ENCODE measurements at places on chromosomes 3 and 15.

DNA sequence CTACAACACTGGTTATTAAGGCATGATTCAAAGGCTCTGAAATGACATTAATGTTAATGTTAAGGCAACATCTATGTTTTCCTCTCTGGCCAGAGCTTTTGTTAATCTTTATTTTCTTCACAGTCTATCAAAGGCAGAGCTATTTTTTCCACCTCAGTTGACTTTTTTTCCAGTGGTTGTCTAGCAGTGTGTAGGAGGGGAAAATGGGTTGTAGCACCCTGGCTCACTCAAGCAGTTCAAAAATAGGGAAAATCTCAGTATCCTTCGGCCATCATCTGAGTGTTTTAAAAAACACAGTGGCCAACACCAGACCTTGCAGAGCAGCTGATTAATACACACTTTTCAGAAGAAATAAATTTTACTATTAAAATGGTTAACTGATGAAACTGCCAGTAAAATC is 21.4 kb downstream of the CBLB start:
- DNase-seq: no peak

DNA sequence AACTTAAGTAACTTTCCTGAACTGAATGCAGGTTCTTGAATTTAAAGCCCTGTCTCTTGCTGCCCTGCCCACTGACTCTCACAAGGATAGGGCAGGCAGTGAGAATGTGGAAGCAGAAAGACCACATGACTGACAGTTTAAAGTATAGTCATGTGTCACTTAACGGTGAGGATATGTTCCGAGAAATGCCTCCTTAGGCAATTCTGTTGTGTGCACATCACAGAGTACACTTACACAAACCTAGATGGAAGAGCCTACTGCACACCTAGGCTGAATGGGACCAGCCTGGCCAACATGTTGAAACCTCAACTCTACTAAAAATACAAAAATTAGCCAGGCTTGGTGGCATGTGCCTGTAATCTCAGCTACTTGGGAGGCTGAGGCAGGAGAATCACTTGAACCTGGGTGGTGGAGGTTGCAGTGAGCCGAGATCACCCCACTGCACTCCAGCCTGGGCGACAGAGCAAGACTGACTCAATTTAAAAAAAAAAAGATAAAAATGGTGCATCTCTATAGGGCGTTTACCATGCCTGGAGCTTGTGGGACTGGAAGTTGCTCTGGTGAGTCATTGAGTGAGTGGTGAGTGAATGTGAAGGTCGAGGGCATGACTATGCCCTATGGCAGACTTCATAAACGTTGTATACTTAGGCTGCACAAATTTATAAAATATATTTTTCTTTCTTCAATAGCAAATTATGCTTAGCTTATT is 18.9 kb upstream of the COPG1 start:
- DNase-seq: no peak

- DNase-seq: no peak
These were observed 118.6 kb upstream of the CNTN4 start for GRCh38 chr3:1979961-1980615.

- DNase-seq: no peak
These were observed 257.4 kb downstream of the PLOD2 start for GRCh38 chr3:145903472-145904013.

GRCh38 chr3:112407214-112407887 is 74.4 kb downstream of the CD200 start:
- DNase-seq: no peak

DNA sequence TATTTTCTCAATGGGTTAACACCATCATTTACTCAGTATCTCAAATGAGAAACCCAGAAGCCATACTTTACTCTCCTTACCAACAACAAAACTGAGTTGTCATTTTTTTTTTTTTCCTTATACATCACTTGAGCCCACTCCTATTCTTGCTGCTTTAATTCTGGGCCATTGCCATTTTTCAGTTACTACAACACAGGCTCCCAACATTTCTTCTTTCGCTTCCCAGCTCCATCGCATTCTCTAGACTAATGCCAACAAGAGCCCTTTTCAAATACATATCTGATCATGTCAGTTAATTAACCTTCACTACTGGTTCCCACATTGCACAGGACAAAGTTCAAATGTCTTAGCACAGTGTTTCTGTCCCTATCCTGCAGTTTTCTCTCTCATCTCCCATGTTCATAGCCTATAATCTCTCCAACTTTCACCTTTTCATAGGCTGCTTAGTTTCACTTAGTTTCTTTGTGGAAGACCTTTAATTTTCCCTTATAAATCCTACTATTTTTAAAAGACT is 22.5 kb upstream of the ANXA2 start:
- no peak for DNase-seq

GRCh38 chr3:13954741-13955483 is 75.0 kb upstream of the WNT7A start:
- no peak for DNase-seq

GRCh38 chr3:14617508-14618023 is 34.0 kb upstream of the CCDC174 start:
- DNase-seq: no peak

- no peak for DNase-seq
These were observed 5.4 kb upstream of the P4HTM start for GRCh38 chr3:48984663-48985062.

GRCh38 chr3:45974686-45975085 is 20.9 kb downstream of the FYCO1 start:
- no peak for DNase-seq

DNA sequence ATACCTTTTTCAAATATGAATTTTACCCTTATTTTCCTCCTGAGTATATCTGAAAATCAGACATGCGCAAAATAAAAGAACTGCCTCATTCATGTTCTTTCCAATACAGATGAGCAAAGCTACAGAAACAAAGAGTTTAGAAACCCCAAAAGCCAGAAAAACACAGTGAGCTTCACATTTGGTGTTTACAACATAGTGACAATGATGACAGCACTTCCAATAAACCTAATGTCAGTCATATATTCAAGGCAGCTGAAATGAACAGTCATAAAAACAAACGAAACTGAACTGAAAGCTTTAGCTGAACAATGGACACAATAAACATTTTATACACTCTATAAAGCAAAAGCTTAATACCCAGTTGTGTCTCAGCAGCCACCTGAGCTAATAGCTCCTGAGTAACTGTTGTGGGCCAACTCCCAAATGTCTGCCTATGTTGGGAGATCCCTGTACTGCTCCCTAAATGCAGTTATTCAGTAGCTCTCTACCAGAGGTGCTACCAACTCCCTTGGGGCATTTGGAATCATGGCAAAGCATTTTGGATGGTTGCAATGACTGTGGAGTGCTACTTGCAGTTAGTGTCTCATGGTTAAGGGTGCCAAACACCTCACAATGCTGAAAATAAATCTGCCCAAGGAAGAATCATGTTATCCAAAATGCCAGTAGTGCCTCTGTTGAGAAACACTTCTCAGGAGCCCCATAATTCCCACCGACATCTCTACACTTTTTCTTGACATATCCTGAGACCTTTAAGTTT is 131.5 kb downstream of the TGFBR2 start:
- DNase-seq: no peak

- DNase-seq: no peak
These were observed 49.2 kb downstream of the CTXND1 start for GRCh38 chr15:80202641-80203360.

- DNase-seq: no peak
These were observed 2.6 kb downstream of the SLITRK3 start for GRCh38 chr3:165193366-165194254.

- no peak for DNase-seq
These were observed 192.0 kb downstream of the UBE2E2 start for GRCh38 chr3:23395115-23395514.

GRCh38 chr3:192825657-192826200 is 91.9 kb downstream of the MB21D2 start:
- DNase-seq: no peak

- no peak for DNase-seq
These were observed 28.3 kb downstream of the STARD5 start for GRCh38 chr15:81295486-81296121.

GRCh38 chr3:196079682-196080081 is 2.2 kb downstream of the TFRC start:
- DNase-seq: no peak

DNA sequence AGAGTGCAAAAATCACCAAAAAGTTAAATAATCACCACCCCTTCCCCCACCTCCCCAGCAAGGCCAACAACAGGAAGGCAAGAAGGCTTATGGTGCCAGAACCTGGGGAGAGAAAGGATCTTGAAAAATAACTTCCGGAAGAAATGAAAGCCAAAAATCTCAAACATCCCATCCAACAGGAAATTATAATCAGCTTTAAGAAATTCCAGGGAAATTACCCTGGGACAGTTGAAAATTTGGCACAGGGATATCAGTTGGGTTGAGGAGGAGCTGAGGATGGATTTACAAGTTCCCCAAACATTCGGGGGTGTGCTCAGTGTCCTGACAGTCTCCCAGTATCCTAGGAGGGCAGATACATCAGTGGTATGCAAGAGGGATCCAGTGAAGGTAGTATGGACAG is 82.7 kb downstream of the POLR2M start:
- no peak for DNase-seq

GRCh38 chr3:9976721-9977709 is 9.6 kb downstream of the EMC3 start:
- no peak for DNase-seq

GRCh38 chr15:38479756-38480155 is 25.8 kb downstream of the FAM98B start:
- DNase-seq: no peak

GRCh38 chr3:151909681-151910405 is 36.4 kb downstream of the SUCNR1 start:
- no peak for DNase-seq

- no peak for DNase-seq
These were observed 441.7 kb downstream of the TBL1XR1 start for GRCh38 chr3:176755552-176755951.

GRCh38 chr15:91886878-91887277 is 33.4 kb downstream of the SLCO3A1 start:
- DNase-seq: no peak

GRCh38 chr15:92997821-92998220 is 91.2 kb downstream of the RGMA start:
- no peak for DNase-seq

Measured in activated CD8-positive, alpha-beta memory T cell treated with anti-CD3 and anti-CD28 coated beads for 4 hours (primary cell).